Thyroid gland (tissue), 4 donors: ENCODE measurements at places on chromosomes 7 and 10. TPM values are rescaled to one million over a fixed set of nuclear protein-coding genes. Genes with fewer than 3 reads are reported as not detected.

DNA sequence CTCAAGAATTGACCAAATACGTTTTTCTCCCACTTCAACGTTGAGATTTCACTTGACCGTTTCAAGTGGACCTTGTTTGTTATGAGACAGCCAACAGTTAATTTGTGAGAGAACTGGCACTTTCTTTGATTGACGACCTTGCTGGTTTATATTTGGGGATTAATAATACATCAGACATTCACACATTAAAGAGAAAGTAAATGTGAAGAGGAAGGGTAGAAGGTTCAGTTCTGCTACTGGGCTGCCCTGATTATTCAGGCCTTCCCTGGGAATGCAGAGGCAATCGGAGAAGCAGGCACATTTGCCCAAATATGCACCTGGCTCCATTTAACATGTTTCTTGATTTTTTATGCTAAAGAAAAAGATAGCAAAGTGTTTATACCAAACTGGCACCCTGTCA is 114.1 kb downstream of the POU6F2 start:
- no peak for DNase-seq

GRCh38 chr10:50275650-50276235 is 24.4 kb upstream of the ASAH2 start:
- peak; percentile 37 for DNase-seq

C7orf57 gene
- total RNA-seq, result not detected

DNAJC30 gene
- 14.4 TPM for total RNA-seq
